ENCODE measurements at places on chromosomes 2 and 18.
A peak's percentile ranks its signal among the peaks of the same experiment; 100 is the strongest.

GRCh38 chr2:74856004-74856578 is 22.2 kb downstream of the HK2 start:
- DNase-seq, result no peak

DNA sequence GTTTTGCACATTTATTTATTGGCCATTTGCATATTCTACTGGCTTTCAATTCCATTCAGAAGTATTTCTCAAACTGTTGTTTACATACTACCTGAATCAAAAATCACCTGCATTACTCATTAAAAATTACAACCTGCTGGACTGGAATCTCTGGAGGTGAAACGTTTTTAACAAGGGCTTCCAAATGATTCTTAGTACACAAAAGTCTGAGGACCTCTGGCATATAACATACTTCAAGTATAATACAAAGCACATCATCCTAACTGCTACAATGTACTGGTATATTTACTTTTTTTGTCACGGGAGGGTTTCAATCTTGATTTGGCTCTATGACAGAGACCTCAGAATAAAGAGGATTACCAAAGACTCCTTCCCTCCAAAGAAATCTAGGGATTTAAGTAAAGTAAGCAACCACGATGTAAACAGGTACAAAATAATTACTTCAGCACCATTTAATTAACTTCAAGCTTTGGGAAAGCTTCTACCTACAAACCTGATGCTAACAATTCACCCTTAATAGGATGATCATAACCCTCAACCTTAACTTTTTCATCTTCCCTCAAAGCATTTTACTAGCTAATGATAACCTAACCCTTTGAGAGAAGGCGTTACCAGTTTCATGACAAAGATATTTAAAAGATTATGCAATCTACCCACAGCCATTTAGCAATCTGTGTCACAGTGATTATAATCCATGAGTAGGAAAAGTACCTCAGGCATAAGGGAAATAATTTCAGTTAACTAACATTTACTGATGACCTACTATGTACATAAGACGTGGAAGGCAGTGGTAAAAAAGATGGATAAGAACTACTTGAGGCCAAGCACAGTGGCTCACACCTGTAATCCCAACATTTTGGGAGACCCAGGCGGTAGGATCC is 24.7 kb downstream of the ATAD2B start:
- no peak for DNase-seq

- no peak for DNase-seq
Observed at GRCh38 chr2:32423536-32423935, 66.7 kb downstream of the BIRC6 start.

DNA sequence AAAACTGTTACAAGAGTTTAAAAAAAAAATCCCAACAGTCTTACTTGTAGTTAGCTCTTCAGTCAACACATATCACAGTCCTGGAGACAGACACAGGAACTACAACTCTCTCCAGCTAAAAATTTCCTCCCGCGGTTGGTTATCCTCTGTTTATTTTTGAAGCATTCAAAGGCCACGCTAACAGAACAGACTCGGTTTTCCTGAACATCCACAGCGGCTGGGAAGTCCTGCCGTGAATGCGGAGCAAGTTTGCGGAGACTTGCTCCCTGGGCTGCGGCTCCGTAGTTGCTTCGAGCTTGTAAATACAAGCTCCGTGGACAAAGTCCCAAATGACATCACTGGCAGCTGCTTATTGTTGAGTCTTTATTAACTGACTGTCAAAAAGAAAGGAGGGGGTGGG is at the start of gene NCKAP5:
Gene NCKAP5, minus strand, starts transcription at position 292 of the 400 bp plus-strand sequence. CDS start 50,937 bp downstream, outside the sequence.
- DNase-seq, result no peak

- peak; percentile 77 for DNase-seq
Observed at GRCh38 chr2:233413559-233414272, 59.4 kb downstream of the DGKD start.

- DNase-seq, result no peak
Observed at GRCh38 chr2:234986876-234987720, 35.3 kb downstream of the SH3BP4 start.

- no peak for DNase-seq
Observed at GRCh38 chr2:48341551-48342133, 188.3 kb upstream of the STON1 start.

GRCh38 chr2:146527166-146527565 is 1317.7 kb upstream of the ACVR2A start:
- DNase-seq, result no peak

DNA sequence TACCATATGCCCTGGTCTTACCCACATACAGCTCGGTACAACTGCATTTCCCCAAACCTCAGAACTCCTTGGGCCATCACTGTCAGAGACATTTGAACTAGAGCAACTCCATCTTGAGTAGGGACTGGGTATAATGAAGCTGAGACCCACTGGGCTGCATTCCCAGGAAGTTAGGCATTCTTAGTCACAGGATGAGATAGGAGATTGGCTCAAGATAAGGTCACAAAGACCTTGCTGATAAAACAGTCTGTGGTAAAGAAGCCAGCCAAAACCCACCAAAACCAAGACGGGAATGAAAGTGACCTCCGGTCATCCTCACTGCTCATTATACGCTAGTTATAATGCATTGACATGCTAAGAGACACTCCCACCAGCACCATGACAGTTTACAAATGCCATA is 131.3 kb downstream of the PIK3C3 start:
- no peak for DNase-seq

GRCh38 chr2:56510610-56511009 is 326.8 kb downstream of the CCDC85A start:
- no peak for DNase-seq

DNA sequence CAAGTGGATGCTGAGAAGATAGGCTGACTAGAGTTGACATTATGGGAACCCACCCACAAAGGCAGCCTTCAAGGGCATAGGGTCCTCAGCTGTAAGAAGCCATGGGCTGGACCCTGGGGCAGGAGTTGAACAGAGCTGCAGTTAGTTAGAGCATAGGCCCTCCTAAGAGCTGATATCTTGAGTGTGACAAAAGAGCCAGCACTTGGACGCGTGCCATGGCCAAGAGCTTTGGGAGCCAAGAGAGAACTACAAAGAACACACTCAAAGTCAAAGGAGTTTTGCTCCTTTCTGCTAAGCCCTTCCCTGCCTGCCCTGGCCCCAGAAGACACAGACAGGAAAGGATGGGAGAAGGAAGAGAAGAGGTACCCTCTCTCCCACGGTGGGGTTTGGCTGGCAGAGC is 29.9 kb upstream of the AGAP1 start:
- DNase-seq, result no peak

DNA sequence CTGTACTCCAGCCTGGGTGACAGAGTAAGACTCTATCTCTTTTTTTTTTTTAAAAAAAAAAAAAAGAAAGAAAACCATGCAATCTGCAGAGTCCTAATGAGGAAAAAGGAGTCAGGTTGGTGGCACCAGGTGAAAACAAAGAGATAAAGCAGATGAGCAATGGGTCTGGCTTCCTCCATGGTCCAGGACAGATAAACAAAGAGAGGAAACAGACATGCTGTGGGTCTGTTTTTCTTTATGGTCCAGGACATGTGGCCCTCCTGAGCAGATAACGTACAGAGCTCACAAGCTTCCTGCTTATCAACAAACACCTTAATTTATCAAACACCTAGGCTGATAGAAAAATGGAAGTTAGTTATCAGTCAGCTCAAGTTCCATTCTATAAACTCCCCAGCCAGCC is 24.4 kb upstream of the TUBB6 start:
- DNase-seq, result no peak
